ENCODE measurements at places on chromosomes 12 and 14. TPM values are rescaled to one million over a fixed set of nuclear protein-coding genes. Genes with fewer than 3 reads are reported as not detected.

The ACRBP gene
- total RNA-seq, result 0.99 TPM

The LHX5 gene
- total RNA-seq, result not detected

The ABCC9 gene
- total RNA-seq, result 0.48 TPM

The LGMN gene
- total RNA-seq, result 243 TPM

The PAPLN gene
- 4.2 TPM for total RNA-seq

The C12orf54 gene
- total RNA-seq, result not detected

The KLRK1 gene
- not detected for total RNA-seq
